MCF 10A (cell line): ENCODE measurements at places on chromosomes 13 and 19.

- peak overlapping the region; percentile 40 for H3K27ac ChIP-seq
- H3K4me1 ChIP-seq: peaks cover 6% of the 10 kb centered on the region
Measured at GRCh38 chr13:105196052-105196451, 1339.4 kb downstream of the EFNB2 start.

- H3K27ac ChIP-seq: peak overlapping the region; percentile 33
- no peaks in the 10 kb centered on the region for H3K36me3 ChIP-seq
- no peaks in the 10 kb centered on the region for H3K27me3 ChIP-seq
- peak; percentile 85 for DNase-seq
Measured at GRCh38 chr13:99614465-99614885, 113.2 kb downstream of the TM9SF2 start.

GRCh38 chr19:45591004-45591637 is 6.5 kb upstream of the OPA3 start:
- peaks cover 4% of the 10 kb centered on the region for H3K27me3 ChIP-seq
- no peak overlapping the region for H3K4me3 ChIP-seq
- peak; percentile 60 for DNase-seq

DNA sequence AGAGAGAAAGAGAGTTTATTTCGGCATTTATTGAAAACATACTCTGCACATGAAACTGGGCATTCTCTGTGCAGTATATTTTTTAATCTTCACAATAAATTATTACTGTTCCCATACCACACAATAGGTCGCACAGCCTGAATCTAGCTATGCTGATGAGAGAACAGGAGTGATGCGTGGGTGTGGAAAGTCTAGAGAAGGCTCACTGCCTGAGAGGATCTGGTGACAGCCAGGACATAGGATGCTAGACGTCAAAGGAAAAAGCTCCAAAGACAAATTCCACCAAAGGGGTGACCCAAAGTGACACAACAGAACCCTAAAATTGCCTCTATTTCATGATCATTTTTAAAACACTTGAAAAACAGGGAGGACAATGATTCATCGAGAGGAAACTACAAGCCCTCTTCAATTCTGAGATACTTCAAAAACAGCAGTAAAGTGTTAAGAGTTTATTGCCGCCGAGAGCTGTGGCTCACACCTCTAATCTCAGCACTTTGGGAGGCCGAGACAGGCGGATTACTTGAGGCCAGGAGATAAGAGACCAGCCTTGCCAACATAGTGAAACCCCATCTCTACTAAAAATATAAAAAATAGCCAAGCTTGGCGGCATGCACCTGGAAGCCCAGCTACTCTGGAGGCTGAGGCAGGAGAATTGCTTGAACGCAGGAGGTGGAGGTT is 189.6 kb upstream of the NBEA start:
- no peak overlapping the region for H3K4me3 ChIP-seq
- no peaks in the 10 kb centered on the region for H3K4me1 ChIP-seq
- no peak overlapping the region for H3K27ac ChIP-seq
- no peak for DNase-seq

DNA sequence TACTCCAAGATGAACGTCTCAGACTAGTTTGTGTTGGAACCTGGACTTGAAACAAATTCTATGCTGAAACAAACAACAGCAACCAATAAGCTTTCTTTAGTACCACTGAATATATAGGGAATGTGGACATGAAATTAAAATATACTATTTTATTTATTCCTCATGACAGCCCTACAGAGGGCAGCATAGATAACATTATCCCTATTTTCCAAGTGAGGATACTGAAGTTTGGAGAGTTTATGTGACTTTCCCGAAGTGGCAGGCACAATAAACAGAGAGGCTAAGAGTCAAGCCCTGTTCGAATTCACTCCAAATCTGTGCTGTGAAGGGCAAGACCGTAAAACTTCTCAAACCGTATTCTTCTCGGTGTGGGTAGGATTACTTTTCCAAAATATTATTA is 509.9 kb upstream of the GPC6 start:
- H3K36me3 ChIP-seq: no peaks in the 10 kb centered on the region
- H3K4me1 ChIP-seq: no peaks in the 10 kb centered on the region
- no peaks in the 10 kb centered on the region for H3K27me3 ChIP-seq
- DNase-seq: peak; percentile 40
- H3K27ac ChIP-seq: no peak overlapping the region
- no peak overlapping the region for H3K4me3 ChIP-seq

GRCh38 chr13:42794577-42795275 is 13.3 kb downstream of the FAM216B start:
- no peak overlapping the region for H3K27ac ChIP-seq
- no peaks in the 10 kb centered on the region for H3K27me3 ChIP-seq
- no peak for DNase-seq
- H3K36me3 ChIP-seq: no peaks in the 10 kb centered on the region

DNA sequence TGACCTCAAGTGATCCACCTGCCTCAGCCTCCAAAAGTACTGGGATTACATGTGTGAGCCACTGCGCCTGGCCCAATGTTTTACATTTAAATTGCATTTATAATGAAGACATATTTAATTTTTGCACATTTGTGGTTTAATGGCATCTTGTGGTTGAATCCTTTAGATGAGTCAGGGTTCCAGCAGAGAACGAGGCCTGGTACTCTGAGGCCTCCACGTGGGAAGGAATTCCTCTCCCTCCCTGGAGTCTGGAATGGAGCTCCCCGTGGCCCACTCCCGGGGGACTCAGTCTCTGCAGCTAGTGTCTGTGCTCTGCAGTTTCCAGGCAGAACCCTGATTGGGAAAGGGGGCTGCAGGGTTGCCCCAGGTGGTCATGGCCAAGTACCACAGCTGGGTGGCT is 24.2 kb downstream of the ZFR2 start:
- no peak for DNase-seq
- peaks cover 42% of the 10 kb centered on the region for H3K27me3 ChIP-seq
- H3K36me3 ChIP-seq: no peaks in the 10 kb centered on the region
- H3K4me3 ChIP-seq: no peak overlapping the region

GRCh38 chr13:87295636-87296035 is 375.5 kb upstream of the SLITRK5 start:
- no peak overlapping the region for H3K4me3 ChIP-seq
- no peak overlapping the region for H3K27ac ChIP-seq
- no peaks in the 10 kb centered on the region for H3K36me3 ChIP-seq
- no peaks in the 10 kb centered on the region for H3K4me1 ChIP-seq
- no peak for DNase-seq
- no peaks in the 10 kb centered on the region for H3K27me3 ChIP-seq

GRCh38 chr19:30293051-30293785 is 79.0 kb upstream of the ZNF536 start:
- no peak for DNase-seq
- no peaks in the 10 kb centered on the region for H3K36me3 ChIP-seq
- H3K27me3 ChIP-seq: no peaks in the 10 kb centered on the region
- H3K4me1 ChIP-seq: no peaks in the 10 kb centered on the region
